Left ventricle myocardium inferior (tissue), 1 donor: ENCODE measurements at places on chromosomes 2 and 18. TPM values are rescaled to one million over a fixed set of nuclear protein-coding genes. Genes with fewer than 3 reads are reported as not detected.

- peaks cover 82% of the 10 kb centered on the region for H3K36me3 ChIP-seq
- no peak overlapping the region for H3K4me3 ChIP-seq
- H3K27ac ChIP-seq = no peak overlapping the region
- DNase-seq = no peak
These were observed 24.4 kb downstream of the CNOT11 start for GRCh38 chr2:101277111-101277510.

DNA sequence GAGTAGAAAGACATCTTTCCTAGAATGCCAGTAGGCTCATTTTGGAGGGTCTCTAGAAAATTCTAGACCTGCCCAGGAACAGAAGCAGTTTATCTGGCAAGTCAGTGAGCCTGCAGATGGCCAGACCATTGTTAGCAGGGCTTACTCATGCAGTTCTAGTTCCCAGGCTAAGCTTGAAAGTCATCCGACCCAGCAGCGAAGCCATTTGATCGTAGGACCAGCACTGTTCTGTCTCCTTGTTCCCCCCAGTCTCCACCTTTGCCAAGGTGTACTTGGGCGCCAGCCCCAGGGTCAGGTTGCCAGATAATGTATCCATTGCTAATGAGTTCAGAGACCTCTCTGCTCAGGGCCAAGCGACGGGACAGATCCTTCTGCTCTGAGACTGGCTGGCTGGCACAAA is 70.1 kb downstream of the EPAS1 start:
- H3K27me3 ChIP-seq = no peaks in the 10 kb centered on the region
- H3K4me3 ChIP-seq = no peak overlapping the region

DNA sequence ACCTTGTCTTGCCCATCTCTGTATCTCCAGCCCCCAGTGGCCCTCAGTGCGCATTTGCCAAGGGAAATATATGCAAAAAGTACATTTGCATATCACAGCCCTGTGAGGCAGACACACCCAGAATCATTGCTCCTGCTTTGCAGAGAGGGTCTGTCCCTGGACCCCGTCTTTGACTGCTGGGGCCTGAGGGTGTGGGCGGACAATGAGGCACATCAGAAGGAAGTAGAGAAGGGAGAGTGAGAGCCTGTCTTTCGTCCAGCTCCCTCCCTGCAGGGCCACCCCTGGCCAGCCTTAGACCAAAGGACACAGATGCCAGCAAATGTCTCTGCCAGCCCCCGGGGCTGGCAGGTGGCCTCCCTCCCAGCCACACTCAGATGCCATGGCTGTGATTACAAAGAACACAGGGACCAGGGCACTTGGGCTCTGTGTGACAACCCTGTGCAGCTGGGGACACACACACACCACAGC is 516.2 kb upstream of the MYT1L start:
- H3K4me1 ChIP-seq = peaks cover 30% of the 10 kb centered on the region
- peaks cover 3% of the 10 kb centered on the region for H3K27me3 ChIP-seq
- DNase-seq = peak; percentile 45
- H3K4me3 ChIP-seq = no peak overlapping the region
- peak overlapping the region; percentile 75 for H3K27ac ChIP-seq

GRCh38 chr18:32958746-32959145 is 185.9 kb upstream of the KLHL14 start:
- H3K27ac ChIP-seq = no peak overlapping the region
- H3K27me3 ChIP-seq = no peaks in the 10 kb centered on the region
- no peak for DNase-seq

DNA sequence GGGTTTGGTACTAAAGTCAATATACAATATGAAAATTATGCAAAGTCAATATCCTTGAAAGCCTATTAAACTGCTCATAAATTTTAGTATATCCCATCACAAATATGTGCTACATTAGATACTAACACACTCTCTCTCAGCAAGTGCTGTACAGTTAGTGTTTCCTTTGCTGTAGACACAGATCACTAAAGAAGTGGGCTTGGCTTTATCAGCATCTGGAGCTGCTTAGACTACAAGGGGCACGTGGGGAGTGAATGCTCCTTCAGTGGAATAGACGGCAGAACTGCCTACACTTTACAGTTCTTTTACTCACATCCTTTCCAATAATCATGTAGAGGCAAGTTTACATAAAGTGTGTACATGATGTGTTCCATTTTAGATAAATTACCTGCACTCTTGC is 26.0 kb upstream of the EFEMP1 start:
- no peak overlapping the region for H3K4me3 ChIP-seq
- H3K27ac ChIP-seq = no peak overlapping the region
- H3K27me3 ChIP-seq = no peaks in the 10 kb centered on the region

DNA sequence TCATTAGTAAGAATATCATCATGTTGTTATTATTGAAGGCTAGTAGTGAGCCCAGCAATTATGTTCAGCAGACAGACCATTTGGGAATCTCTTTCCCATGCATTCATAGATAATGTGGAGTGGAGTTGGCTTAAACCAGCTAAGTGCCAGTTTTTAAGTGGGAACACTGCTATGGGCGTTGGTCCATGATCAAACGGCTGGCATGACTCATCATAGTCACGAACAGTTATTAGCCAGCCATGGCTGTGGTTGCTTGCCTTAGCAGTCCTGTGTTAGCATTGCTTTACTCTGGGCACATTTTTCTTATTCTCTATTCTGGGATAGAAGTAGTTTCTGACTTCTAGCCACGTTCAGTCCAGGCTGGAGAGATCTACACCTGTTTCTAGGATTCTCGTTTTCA is 17.7 kb downstream of the EIF4E2 start:
- DNase-seq = no peak
- H3K4me3 ChIP-seq = no peak overlapping the region
- H3K27me3 ChIP-seq = no peaks in the 10 kb centered on the region
- no peak overlapping the region for H3K27ac ChIP-seq
- H3K36me3 ChIP-seq = peaks cover 95% of the 10 kb centered on the region

DNA sequence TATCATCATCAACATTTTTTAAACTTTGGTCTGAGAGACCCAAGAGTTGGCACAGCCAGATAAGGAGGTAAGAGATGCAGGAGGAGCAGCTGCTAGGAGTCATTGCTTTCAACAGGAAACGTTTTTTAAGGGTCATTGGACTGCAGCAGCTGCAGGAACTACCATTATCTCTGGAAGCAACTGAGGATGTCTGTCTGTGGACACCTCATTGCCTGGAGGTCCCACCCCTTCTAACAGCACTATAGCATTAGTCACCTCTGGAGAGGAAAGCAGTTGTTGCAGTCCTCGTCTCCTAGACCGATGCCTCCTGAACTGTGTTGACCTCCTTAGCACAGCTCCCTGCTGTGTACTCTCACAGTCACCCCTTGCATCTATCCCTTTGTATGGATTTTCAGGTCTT is 21.5 kb upstream of the FSHR start:
- no peaks in the 10 kb centered on the region for H3K27me3 ChIP-seq
- DNase-seq = no peak
- H3K4me3 ChIP-seq = no peak overlapping the region
- no peaks in the 10 kb centered on the region for H3K36me3 ChIP-seq
- no peaks in the 10 kb centered on the region for H3K4me1 ChIP-seq
- H3K27ac ChIP-seq = no peak overlapping the region

GRCh38 chr18:6294148-6294784 is 120.4 kb downstream of the L3MBTL4 start:
- H3K36me3 ChIP-seq = no peaks in the 10 kb centered on the region
- no peaks in the 10 kb centered on the region for H3K27me3 ChIP-seq
- DNase-seq = no peak
- H3K4me3 ChIP-seq = no peak overlapping the region
- no peaks in the 10 kb centered on the region for H3K4me1 ChIP-seq

- H3K27me3 ChIP-seq = no peaks in the 10 kb centered on the region
- peak overlapping the region; percentile 41 for H3K27ac ChIP-seq
- peaks cover 31% of the 10 kb centered on the region for H3K4me1 ChIP-seq
- peaks cover 6% of the 10 kb centered on the region for H3K36me3 ChIP-seq
- H3K4me3 ChIP-seq = no peak overlapping the region
These were observed 136.1 kb downstream of the SMAD7 start for GRCh38 chr18:48814490-48815178.

DNA sequence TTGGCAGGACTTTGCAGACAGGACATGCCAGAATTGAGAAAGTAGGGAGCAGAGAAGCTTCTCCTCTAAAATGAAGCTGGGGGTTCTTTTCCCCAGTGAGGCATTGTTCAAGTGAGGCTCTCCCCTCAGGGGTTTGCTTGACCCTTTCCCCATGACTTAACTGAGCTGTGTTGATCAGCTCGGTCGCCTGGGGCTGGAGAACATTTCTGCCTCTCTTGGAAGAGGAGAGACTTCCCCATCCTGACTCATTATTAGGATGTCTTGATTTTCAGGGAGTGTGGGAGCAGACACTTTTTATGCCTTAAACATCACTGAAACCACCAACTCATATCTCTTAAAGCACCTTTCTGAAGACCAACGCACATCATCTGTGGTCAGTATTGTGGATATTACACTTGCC is 27.9 kb upstream of the GLI2 start:
- no peaks in the 10 kb centered on the region for H3K4me1 ChIP-seq
- no peaks in the 10 kb centered on the region for H3K36me3 ChIP-seq
- DNase-seq = no peak
- no peak overlapping the region for H3K4me3 ChIP-seq
- H3K27me3 ChIP-seq = peaks cover 85% of the 10 kb centered on the region

Gene ANKRD30BL
- total RNA-seq = not detected

Gene CKAP2L
- 0.38 TPM for total RNA-seq

Gene TSPYL6
- 0.08 TPM for total RNA-seq

Gene EN1
- not detected for total RNA-seq

Gene SERPINB13
- total RNA-seq = not detected

Gene CFAP65
- total RNA-seq = not detected

Gene XDH
- total RNA-seq = 0.05 TPM
